ENCODE measurements at places on chromosomes 7 and 10. TPM values are rescaled to one million over a fixed set of nuclear protein-coding genes. Genes with fewer than 3 reads are reported as not detected.

POMZP3 gene
- 15.1 TPM for total RNA-seq

KIF20B gene
- 57.3 TPM for total RNA-seq

BMPER gene
- 1.9 TPM for total RNA-seq

GRID2IP gene
- total RNA-seq: 3.0 TPM

DNA sequence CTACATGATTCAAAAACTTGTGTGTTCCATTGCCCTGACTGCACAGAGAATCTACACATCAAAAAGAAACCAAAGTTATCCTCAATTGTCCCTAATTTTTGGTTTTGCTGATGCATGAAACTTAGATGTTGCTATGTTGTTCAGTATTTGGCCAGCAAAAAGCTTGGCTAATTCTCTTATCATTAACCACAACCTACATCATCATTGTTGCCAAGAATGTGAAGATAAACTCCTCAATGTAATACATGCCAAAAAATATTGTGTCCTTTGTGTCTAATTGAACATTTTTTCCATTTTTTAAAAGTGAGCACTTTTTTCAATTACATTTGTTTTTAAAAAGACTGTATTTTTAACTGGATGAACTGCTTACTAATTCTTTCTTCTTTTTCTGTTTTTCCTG is 268.0 kb upstream of the SEMA3D start:
- H3K36me3 ChIP-seq: no peaks in the 10 kb centered on the region
- H3K4me3 ChIP-seq: no peak overlapping the region
- no peaks in the 10 kb centered on the region for H3K27me3 ChIP-seq
- H3K27ac ChIP-seq: no peak overlapping the region

RBAK gene
- total RNA-seq: 14.2 TPM

CC2D2B gene
- 0.32 TPM for total RNA-seq

GRCh38 chr7:63900394-63901203 is 98.0 kb upstream of the ZNF722 start:
- peaks cover 9% of the 10 kb centered on the region for H3K27me3 ChIP-seq
- H3K4me1 ChIP-seq: no peaks in the 10 kb centered on the region
- no peak overlapping the region for H3K27ac ChIP-seq
- no peak overlapping the region for H3K4me3 ChIP-seq
- H3K36me3 ChIP-seq: peaks cover 61% of the 10 kb centered on the region

BICC1 gene
- 0.61 TPM for total RNA-seq

DNA sequence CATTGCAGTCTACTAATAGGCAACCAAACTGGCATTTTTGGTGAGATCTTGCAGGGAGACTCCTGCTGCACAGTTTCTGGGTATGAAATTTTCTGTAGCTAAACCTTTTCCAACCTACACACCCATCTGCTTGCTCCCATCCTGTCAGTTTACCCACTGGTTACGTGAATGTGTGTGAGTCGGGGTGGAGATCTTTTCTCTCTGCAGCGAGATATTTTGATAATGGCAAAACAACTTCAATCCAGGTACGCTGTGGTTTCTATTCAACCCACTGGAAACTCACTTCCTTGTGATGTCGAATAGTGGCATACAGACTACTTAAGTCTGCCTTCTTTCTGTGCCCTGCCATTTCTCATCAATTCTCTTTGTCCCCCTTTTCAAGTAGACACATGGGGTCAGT is 4.5 kb downstream of the PLEKHA1 start:
- H3K27ac ChIP-seq: no peak overlapping the region
- H3K36me3 ChIP-seq: peaks cover 14% of the 10 kb centered on the region
- peaks cover 13% of the 10 kb centered on the region for H3K4me1 ChIP-seq
- peaks cover 2% of the 10 kb centered on the region for H3K27me3 ChIP-seq
- H3K4me3 ChIP-seq: no peak overlapping the region
- no peak for DNase-seq
